ENCODE measurements at places on chromosomes 13 and 19. TPM values are rescaled to one million over a fixed set of nuclear protein-coding genes. Genes with fewer than 3 reads are reported as not detected.

DNA sequence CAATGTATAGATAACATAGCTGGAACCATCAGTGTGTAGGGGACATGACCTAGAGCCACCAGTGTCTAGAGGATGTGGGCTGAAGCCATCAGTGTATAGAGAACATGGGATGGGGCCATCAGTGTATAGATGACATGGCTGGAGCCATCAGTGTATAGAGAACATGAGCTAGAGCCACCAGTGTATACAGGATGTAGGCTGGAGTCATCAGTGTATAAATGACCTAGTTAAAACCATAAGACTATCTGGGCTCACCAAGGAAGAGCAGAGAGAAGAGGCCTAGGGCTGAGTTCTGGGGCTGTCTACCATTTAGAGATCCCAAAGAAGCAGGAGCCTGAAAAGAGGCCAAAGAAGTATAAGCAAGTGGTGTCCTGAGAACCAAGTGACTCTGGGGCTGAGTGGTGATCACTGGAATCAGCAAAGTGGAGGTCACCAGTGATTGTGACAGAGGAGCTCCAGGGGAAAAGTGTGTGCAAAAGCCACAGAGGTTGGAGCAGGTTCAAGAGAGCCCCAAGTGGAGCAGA is 41.0 kb downstream of the RFX2 start:
- H3K36me3 ChIP-seq: no peaks in the 10 kb centered on the region
- H3K4me1 ChIP-seq: peaks cover 3% of the 10 kb centered on the region
- H3K27ac ChIP-seq: no peak overlapping the region
- H3K4me3 ChIP-seq: no peak overlapping the region
- no peak for DNase-seq

GRCh38 chr19:1103708-1104310 is at the start of gene GPX4:
TSS of gene GPX4 (plus strand) at chr19:1103994. CDS start at chr19:1104044, 50 bp downstream.
- H3K27me3 ChIP-seq: no peaks in the 10 kb centered on the region
- H3K27ac ChIP-seq: peak within 1 kb of the TSS; percentile 97
- H3K4me3 ChIP-seq: peak within 1 kb of the TSS; percentile 92

GRCh38 chr13:52615812-52616211 is 26.4 kb upstream of the HNRNPA1L2 start:
- no peak overlapping the region for H3K27ac ChIP-seq
- no peak overlapping the region for H3K4me3 ChIP-seq
- no peaks in the 10 kb centered on the region for H3K4me1 ChIP-seq
- H3K27me3 ChIP-seq: no peaks in the 10 kb centered on the region
- DNase-seq: no peak

DNA sequence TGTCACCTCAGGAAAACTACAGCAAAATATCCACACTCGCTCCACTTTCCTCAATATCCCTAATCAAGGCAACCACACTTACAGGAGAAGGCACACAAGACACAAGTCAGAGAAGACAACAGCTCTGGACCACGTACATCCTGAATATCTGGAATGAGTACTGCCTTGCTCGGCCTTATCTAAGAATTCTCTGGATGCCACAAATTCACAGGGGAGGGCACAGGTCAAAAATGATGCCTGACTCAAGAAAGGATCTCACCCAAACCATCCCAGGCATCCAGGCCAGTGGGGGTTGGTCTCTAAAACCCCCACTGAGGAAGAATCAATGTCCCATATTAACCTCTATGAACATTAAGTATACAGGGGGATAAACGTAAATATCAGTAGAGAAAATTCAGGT is 29.9 kb downstream of the ATP7B start:
- no peaks in the 10 kb centered on the region for H3K4me1 ChIP-seq
- no peak overlapping the region for H3K27ac ChIP-seq
- H3K4me3 ChIP-seq: no peak overlapping the region
- DNase-seq: no peak

GRCh38 chr19:52963247-52963618 is 552 bp upstream of the ZNF816 start:
- no peak for DNase-seq
- H3K36me3 ChIP-seq: no peaks in the 10 kb centered on the region
- H3K27ac ChIP-seq: peak overlapping the region; percentile 82
- H3K4me3 ChIP-seq: peak overlapping the region; percentile 79
- no peaks in the 10 kb centered on the region for H3K27me3 ChIP-seq

DNA sequence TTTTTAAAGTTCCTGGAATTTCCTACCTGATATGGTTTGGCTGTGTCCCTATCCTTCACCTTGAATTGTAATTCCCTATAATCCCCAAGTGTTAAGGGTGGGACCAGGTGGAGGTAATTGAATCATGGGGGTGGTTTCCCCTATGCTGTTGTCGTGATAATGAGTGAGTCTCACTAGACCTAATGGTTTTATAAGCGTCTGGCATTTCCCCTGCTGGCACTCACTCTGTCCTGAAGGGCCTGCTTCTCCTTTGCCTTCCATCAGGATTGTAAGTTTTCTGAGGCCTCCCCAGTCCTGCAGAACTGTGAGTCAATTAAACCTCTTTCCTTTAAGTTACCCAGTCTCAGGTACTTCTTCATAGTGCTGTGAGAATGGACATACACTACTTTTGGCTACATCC is 298.7 kb downstream of the HS6ST3 start:
- no peak for DNase-seq
- H3K4me1 ChIP-seq: no peaks in the 10 kb centered on the region
- H3K27me3 ChIP-seq: no peaks in the 10 kb centered on the region
- H3K36me3 ChIP-seq: no peaks in the 10 kb centered on the region
- H3K27ac ChIP-seq: no peak overlapping the region

DNA sequence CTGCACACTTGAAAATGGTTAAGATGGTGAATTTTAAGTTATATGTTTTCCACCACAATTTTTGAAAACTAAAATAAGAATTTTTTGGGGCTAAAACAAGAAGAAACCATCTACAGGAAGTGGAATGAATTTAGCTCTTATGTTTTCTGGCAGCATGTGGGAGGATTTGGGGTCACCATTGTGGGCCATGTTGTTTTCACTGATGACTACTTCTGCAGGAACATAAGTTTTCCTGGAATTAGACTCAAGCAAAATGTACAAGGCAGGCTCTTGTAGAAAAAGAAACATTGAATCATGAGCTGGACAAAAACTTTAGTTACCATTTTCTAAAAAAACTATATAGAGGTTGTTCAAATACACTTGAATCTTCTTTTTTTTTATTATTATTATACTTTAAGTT is 125.3 kb upstream of the C1QTNF9B start:
- H3K4me3 ChIP-seq: no peak overlapping the region
- H3K27me3 ChIP-seq: no peaks in the 10 kb centered on the region
- H3K27ac ChIP-seq: no peak overlapping the region
- H3K4me1 ChIP-seq: no peaks in the 10 kb centered on the region
- no peaks in the 10 kb centered on the region for H3K36me3 ChIP-seq

- DNase-seq: no peak
- H3K4me3 ChIP-seq: no peak overlapping the region
- H3K36me3 ChIP-seq: no peaks in the 10 kb centered on the region
- no peak overlapping the region for H3K27ac ChIP-seq
Measured at GRCh38 chr13:24153979-24154701, 6.4 kb upstream of the SPATA13 start.

- no peaks in the 10 kb centered on the region for H3K27me3 ChIP-seq
- no peaks in the 10 kb centered on the region for H3K4me1 ChIP-seq
Measured at GRCh38 chr13:49539313-49539712, 43.6 kb downstream of the PHF11 start.

DNA sequence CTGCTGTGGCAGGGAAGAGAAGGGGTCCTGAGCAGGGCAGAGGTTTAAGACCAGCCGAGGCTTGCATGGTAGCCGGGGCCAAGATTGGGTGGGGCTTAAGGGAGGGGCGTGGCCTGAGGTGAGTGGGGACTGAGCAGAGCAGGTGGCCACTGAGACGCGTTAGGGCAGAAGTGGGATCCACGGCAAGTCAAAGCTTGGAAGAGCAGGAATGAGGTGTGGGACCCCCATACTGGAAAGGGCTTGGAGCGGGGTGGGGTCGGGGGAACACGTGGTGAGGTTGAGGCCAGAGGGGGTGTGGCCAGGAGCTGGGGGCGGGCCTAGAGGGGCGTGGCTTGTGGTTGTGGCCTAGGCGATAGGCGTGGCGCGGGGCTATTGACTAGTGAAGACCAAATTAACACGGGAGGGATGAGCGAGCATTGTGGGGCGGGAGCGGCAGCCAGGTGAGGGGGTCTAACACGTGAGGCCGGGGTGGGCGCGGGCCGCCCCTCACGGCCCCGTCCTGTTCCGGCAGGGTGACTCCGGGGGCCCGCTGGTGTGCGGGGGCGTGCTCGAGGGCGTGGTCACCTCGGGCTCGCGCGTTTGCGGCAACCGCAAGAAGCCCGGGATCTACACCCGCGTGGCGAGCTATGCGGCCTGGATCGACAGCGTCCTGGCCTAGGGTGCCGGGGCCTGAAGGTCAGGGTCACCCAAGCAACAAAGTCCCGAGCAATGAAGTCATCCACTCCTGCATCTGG is 3.3 kb downstream of the CFD start:
- no peaks in the 10 kb centered on the region for H3K36me3 ChIP-seq
- peak overlapping the region; percentile 36 for H3K4me3 ChIP-seq
- peak; percentile 67 for DNase-seq
- H3K4me1 ChIP-seq: peaks cover 6% of the 10 kb centered on the region
- H3K27ac ChIP-seq: peak overlapping the region; percentile 52

DNA sequence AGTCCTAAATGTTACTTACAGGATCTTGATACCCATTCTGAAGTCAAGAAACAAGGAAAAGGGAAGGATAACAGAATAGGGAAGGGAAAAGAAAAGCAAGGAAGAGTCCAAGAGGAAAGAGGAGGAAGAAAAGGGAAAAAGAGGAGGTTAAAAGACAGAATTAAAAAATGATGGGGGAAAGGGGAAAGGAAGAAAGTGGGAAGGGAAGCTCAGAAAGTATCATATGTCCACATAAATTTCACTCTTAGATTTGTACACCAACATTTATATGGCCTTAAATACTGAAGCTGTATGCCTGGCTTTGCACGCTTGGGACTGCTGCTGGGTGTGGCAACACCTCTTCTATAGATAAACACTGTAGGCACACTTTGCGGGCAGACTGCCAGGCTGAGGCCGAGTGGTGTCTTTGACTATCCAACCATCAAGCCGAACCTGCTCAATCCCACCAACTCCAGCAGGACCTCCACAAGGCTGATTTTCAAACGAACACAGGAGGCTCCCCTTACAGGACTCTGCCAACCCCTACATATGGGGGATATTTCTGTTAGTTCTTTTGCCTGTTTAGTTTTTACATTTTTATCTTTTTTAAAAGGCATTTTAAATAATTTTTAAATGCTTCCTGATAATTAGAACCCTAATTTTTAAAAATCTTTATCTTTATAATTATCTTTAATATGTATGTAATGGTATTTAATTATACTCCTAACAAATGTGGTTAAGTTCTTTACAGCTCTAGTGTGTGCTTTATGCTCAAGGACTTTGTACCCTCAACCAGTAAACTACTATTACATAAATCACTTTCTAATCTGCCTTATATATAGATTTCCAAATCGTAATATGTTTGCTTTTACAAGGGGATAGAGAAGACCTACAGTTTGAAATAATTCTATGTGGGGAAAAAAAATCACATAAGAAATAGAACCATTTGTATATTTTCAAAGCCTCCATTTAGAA is 154.2 kb downstream of the DIAPH3 start:
- H3K4me3 ChIP-seq: no peak overlapping the region
- H3K27ac ChIP-seq: no peak overlapping the region
- no peaks in the 10 kb centered on the region for H3K4me1 ChIP-seq

GRCh38 chr19:9865732-9866501 is 30.8 kb downstream of the PIN1 start:
- H3K4me1 ChIP-seq: no peaks in the 10 kb centered on the region
- H3K27me3 ChIP-seq: no peaks in the 10 kb centered on the region
- no peak overlapping the region for H3K27ac ChIP-seq
- H3K4me3 ChIP-seq: no peak overlapping the region

DNA sequence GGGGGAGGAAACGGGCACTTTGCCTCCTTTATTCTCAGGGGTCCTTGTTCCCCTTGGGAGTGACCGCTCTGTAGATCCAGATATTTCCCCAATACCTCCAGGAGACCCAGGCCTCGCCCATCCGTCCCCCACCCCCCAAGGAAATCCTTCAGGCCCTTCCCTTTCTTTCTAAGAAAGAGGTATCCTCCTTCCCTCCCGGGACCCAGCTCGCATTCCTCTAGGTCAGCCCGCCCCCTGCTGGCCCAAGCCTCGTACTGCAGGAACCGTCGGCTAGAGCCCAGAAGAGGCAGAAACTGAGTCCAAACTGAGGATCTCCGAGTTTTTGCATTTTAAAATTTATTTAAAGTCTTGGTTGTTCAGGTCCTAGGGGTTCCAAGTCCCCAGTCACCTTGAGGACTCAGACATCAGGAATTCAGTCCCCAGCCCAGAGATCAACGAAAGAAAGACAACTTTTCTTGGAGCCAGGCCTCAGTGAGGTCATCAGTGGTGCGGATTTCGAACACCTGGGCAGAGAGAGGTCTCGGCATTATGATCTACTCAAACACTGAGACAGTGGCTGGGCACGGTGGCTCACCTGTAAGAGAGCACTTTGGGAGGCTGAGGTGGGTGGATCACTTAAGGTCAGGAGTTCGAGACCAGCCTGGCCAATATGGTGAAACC is 7.5 kb upstream of the LRFN1 start:
- no peaks in the 10 kb centered on the region for H3K4me1 ChIP-seq
- H3K27me3 ChIP-seq: no peaks in the 10 kb centered on the region
- no peaks in the 10 kb centered on the region for H3K36me3 ChIP-seq
- DNase-seq: peak; percentile 90
- H3K4me3 ChIP-seq: no peak overlapping the region

GRCh38 chr19:12695096-12695495 is 1.3 kb downstream of the FBXW9 start:
- DNase-seq: no peak
- H3K4me3 ChIP-seq: no peak overlapping the region
- H3K27me3 ChIP-seq: no peaks in the 10 kb centered on the region
- peaks cover 5% of the 10 kb centered on the region for H3K4me1 ChIP-seq
- no peaks in the 10 kb centered on the region for H3K36me3 ChIP-seq
- H3K27ac ChIP-seq: no peak overlapping the region

DNA sequence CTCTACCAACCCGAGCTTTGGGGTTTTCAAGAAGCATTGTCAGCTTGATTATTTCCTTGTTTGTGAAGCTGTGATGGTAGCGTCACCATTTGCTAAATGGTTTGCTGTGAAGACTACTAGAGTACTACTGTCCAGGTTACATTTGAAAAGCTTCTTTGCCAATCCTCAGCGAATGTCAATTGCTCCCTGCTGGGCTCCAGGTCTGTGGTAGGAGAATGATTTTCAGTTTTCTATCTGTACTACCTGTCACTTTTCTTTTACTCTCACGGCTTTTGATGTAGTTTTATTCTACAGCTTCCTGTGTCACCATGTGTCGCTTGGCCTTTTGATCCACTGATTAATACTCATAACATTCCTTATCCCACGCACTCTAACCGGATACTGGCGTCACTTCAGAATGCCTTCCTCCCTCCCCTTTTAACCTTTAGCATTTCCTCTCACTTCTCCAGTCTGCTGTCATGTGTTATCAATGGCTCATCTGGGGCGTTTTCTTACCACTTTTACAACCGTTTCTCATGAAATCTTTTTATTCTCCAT is 7.5 kb upstream of the GPR183 start:
- peak overlapping the region; percentile 12 for H3K27ac ChIP-seq
- no peaks in the 10 kb centered on the region for H3K36me3 ChIP-seq
- no peak overlapping the region for H3K4me3 ChIP-seq

GRCh38 chr19:11769995-11770394 is 3.2 kb downstream of the ZNF441 start:
- no peak overlapping the region for H3K27ac ChIP-seq
- no peak for DNase-seq
- peaks cover 3% of the 10 kb centered on the region for H3K4me1 ChIP-seq
- H3K4me3 ChIP-seq: no peak overlapping the region
- H3K27me3 ChIP-seq: no peaks in the 10 kb centered on the region

F2RL3 gene
- total RNA-seq: 4.2 TPM

IGFL2 gene
- not detected for total RNA-seq

ZNF416 gene
- total RNA-seq: 2.7 TPM

TEX101 gene
- not detected for total RNA-seq

GIPR gene
- 4.9 TPM for total RNA-seq

AP2A1 gene
- total RNA-seq: 42.1 TPM

ZNF865 gene
- 5.0 TPM for total RNA-seq

SRRM5 gene
- 0.33 TPM for total RNA-seq

ZNF525 gene
- 34.4 TPM for total RNA-seq

N4BP2L1 gene
- 15.7 TPM for total RNA-seq

ANKRD27 gene
- total RNA-seq: 26.9 TPM
